ENCODE measurements at places on chromosomes 11 and 22.

- DNase-seq: no peak
Measured at GRCh38 chr11:4455419-4455818, 6.3 kb downstream of the OR52K2 start.

- no peak for DNase-seq
Measured at GRCh38 chr22:40094485-40094884, 83.2 kb upstream of the TNRC6B start.

GRCh38 chr22:47043835-47044721, 281.6 kb downstream of the TBC1D22A start:
- DNase-seq: no peak

DNA sequence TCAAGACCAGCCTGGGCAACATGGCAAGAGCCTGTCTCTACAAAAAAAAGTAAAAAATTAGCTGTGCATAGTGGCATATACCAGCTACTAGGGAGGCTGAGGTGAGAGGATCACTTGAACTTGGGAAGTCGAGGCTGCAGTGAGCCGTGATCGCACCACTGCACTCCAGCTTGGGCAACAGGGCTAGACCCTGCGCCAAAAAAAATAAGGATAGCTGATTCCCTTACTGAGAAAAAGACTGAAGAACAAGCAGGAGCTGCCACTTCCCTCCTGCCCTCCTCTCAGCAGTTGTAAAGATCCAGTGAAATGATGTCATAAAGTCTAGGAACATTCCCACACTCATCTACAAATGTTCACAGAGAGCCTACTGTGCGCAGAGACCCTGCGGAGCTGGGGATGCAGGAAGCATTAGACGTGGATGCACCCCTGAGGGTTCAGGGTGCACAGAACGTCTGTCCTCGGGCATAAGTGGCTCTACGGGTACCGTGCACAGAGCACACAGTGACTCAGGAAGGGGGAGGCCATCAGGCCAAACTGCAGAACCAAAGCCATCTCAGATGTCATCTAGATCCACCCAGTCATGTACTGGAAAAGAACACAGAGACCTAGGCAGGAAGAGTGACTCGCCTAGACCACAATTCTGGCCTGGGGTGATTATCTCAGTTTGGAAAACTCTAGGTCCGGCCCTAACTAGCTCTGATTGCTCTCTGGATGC, 11.7 kb downstream of the SEC14L2 start:
- peak; percentile 61 for DNase-seq

- DNase-seq: no peak
Measured at GRCh38 chr22:38327396-38327795, 10.2 kb upstream of the CSNK1E start.

DNA sequence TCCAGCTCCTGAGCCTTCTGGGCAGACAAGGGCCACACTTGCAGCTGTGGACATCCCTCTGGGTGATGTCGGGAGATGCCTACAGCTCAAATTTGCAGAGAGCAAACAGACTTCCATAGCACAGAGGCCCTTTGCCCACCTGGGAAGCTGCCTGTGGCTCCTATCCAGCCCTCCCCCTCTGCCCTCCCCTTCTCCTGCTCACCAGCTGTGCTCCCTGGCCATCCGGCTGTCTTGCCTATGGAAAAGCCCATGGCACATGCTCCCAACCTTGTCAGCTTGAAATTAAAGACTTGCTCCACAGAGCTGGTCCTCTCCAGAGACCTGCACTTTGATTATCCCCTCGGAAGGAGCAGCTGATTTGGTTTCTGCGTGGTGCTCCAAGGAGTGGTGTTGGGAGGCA, 118.9 kb upstream of the NECTIN1 start:
- no peak for DNase-seq

- no peak for DNase-seq
Measured at GRCh38 chr22:37113757-37114156, 4.2 kb upstream of the TMPRSS6 start.

GRCh38 chr11:100777103-100777502, 90.0 kb downstream of the ARHGAP42 start:
- no peak for DNase-seq

- no peak for DNase-seq
Measured at GRCh38 chr11:30436801-30437200, 113.9 kb downstream of the ARL14EP start.

- DNase-seq: peak; percentile 24
Measured at GRCh38 chr11:121367001-121367843, 74.7 kb downstream of the SC5D start.

DNA sequence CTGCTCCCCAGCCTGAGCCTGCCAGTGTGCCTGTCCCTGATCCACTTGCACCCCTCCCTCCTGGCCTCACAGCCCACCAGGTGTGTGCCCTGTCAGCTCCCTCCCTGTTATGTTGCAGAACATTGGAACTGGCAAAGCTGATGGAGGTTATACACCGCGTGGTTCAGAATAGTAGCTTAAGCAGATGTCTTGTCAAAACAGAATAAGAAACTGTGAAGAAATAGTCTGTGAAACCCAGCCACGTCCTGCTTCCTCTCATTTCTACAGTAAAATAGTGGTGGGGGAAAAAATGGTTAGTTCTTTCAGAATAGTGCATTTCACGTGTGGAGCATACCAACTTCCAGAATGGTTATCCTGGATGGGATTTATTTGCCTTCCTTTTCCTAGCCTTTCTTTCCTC, 161.2 kb upstream of the NAV2 start:
- DNase-seq: no peak

- no peak for DNase-seq
Measured at GRCh38 chr11:35276396-35277145, 137.6 kb downstream of the CD44 start.

GRCh38 chr11:22340701-22341587, 2.8 kb downstream of the SLC17A6 start:
- no peak for DNase-seq

DNA sequence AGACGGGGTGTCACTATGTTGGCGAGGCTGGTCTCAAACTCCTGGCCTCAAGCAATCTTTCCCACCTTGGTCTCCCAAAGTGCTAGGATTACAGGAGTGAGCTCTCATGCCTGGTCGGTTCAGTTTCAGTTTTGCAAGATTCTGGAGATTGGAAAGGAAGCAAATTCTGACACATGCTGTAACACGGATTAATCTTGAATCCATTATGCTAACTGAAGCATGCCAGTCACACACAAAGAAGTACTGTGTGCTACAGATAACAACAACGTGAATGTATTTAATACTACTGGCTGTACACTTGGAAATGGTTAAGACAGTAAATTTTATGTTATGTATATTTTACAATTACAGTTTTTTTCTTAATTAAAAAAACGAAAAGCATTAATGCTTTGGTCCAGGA, 107.6 kb downstream of the MED15 start:
- no peak for DNase-seq

GRCh38 chr22:50567721-50568252, 5.1 kb upstream of the SYCE3 start:
- DNase-seq: no peak

DNA sequence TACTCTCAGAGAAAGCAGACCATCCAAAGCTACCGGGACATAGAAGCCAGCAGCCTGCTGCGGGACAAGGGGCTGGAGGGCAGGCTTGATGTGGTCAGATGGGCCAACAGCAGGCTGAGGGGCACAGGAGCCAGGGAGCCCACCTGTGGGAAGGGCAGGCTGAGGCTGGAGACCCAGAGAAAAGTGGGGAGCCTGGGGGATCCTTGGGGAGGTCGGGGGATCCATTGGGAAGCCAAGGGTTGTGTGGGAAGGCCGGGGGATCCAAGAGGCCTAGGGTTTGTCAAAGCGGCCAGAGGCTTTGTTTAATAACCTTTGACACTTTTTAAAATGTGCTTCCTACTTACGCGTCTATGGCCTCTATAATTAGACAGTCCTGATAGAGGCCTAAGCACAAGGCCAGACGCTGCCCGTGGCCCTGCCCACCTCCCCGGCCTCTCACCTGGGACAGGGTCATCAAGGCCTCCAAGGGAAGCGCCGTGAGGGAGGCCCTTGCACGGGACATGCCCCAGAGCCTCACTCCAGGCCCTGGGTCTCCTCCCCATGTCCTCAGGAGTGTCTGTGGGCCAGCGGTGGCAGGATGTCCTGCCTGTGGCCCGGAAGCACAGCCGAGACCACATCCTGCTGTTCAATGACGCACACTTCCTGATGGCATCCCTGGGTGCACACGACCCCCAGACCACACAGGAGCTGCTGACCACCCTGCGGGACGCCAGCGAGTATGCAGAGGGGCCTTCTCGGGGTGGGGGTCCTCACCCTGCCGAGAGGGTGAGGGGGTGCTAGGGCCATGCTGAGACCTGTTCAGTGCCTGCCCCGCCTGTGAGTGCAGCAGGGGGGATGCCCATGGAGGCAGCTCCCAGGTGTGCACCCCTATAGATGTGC, 8.6 kb upstream of the GTSE1 start:
- DNase-seq: no peak

- DNase-seq: no peak
Measured at GRCh38 chr22:23108249-23109078, 33.3 kb downstream of the RSPH14 start.

GRCh38 chr11:11659567-11660362, 38.0 kb upstream of the GALNT18 start:
- no peak for DNase-seq

- DNase-seq: no peak
Measured at GRCh38 chr11:117872975-117873827, 3.3 kb downstream of the FXYD6 start.

DNA sequence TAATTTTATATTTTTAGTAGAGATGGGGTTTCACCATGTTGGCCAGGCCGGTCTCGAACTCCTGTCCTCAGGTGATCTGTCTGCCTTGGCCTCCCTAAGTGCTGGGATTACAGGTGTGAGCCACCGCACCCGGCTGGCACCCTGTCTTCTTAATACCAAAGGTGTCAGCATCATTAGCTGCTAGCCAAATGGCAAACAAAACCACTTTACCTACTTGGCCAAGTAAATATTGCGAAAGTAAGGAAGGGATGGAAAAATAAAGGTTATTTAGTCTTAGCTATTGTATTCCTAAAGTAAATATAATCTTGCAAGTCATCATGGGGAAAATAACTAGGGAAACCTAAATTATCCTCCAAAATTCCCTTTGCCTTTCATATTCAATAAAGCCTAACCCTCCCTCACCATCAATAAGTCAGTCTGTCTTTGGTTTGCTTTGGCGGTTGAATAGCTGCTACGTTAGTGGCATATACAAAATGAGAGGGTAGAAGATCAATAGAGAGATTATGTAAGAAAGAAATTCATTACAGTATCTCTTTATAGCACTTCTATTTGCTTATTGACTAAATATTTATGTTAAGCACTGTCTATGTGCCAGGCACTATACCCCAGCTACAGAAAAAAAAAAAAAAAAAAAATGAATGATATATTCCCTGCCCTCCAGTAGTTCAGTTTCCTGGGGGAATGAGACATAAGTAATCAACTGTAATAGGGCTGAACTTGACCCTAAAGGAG, 40.2 kb upstream of the CFAP300 start:
- DNase-seq: no peak

- DNase-seq: no peak
Measured at GRCh38 chr11:109783840-109784239, 309.4 kb upstream of the ZC3H12C start.

GRCh38 chr22:45072322-45072903, 62.6 kb upstream of the PHF21B start:
- peak; percentile 54 for DNase-seq

GRCh38 chr11:122146475-122146874, 30.5 kb upstream of the BLID start:
- peak; percentile 47 for DNase-seq

DNA sequence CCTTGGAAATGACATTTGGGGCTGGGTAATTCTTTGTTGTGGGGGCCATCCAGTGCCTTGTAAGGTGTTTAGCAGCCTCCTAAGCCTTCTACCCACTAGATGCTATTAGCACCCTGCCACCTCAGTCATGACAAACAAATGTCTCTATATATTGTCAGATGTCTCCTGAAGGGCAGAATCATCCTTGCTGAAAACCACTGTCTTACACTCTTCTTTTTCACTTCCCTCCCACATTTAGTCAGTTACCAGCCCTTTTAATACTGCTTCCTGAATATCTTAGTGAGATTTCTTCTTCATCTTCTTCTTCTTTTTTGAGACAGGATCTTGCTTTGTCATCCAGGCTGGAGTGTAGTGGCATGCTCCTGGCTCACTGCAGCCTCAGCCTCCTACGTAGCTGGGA, 33.1 kb downstream of the TNRC6B start:
- no peak for DNase-seq

DNA sequence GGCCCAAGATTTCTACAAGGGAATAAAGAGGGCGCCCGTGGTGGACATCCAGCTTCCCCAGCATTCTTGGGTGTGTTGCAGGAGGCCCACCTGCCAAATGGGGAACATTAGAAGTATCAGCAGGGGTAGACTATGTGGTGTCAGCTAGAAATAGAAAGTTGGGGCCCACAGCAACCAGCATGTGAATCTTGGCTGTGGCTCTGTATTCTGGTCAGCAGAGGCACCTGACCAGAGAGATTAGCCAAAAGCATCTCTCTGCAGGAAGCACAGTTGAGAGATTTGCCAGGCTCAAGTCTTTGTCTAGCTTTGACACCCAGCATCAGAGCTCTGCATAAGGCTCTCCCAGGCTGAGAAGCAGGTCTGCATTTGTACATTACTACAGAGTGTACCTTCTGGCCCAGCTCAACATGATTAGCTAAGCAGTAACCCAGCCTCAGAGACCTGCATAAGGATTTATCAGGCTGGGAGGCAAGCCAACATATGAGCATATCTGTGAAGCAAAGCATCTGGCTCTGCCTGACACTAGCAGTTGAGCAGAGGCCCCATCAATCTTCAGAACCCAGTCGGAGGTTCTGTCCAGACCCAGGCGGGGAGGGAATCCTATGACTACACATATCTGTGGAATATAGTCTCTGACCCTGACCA, 79.9 kb downstream of the MS4A13 start:
- no peak for DNase-seq

GRCh38 chr11:43984519-43985385, 42.3 kb downstream of the C11orf96 start:
- no peak for DNase-seq

GRCh38 chr11:43693069-43693468, 12.5 kb downstream of the HSD17B12 start:
- no peak for DNase-seq

Measured in brain microvascular endothelial cell (primary cell).